ENCODE measurements at places on chromosomes 7 and 10. TPM values are rescaled to one million over a fixed set of nuclear protein-coding genes. Genes with fewer than 3 reads are reported as not detected.

STAMBPL1 gene
- total RNA-seq, result 47.2 TPM

DNA sequence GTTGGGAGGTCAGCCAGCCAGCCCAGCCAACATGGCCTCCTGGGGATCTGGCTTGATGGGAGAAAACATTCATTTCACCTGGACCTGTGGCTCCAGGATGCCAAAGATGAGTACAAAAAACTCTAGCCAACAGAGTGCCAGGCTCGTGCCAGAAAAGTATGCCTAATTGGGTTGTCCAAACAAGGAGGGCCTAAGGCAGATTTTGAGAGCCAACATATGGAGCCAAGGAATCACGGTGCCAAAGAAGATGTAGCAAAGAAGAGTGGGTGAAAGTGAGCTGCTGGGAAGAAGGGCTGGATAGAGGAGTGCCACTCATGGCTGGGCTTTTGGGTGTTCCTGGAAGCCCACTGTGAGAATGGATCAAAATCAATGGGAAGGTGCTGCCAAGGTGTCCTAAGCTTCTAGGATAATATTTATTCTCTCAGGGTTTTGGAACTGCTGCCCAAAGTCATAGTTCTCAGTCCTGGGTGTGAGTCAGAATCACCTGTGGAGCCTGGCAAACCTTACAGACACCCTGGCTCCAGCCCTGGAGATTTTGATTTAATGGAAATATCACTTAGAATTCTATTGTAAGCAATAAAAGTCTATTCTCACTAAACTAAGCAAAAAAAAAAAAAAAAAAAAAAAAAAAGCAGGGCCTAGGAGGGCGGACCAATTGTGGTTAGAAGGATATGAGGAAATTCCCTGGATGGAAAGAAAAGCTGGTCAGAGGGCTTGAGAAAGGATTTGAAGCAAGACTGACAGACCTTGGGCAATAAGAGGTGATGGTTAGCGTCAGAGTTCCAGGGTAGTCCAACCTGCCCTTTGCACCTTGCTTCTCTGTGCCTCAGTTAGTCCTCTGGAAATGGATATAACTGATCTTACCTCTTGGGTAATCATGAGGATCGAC is 182.2 kb upstream of the PRR15 start:
- H3K4me3 ChIP-seq, result no peak overlapping the region
- DNase-seq, result no peak

DNA sequence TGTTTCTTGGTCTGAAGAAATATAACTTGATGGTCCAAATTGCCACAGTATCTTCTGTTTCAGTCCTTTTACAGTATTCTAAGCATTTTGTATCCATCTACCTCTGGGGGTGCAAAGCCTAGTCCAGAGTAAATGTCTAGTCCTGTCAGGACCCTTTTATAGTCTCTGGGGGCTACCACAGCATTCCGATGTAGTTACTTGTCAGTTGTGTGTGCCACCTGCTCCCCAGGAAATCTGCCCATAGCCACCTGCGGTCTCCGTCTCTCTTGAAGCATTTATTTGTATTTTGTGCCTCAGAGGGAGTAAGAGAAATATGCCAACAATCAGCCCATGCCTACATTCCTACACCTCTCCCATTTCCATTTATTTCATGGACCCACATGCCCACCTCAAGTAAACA is 12.8 kb downstream of the AGBL3 start:
- H3K36me3 ChIP-seq, result peaks cover 12% of the 10 kb centered on the region
- no peaks in the 10 kb centered on the region for H3K27me3 ChIP-seq
- no peak for DNase-seq
- no peak overlapping the region for H3K4me3 ChIP-seq
- H3K4me1 ChIP-seq, result peaks cover 9% of the 10 kb centered on the region

DNA sequence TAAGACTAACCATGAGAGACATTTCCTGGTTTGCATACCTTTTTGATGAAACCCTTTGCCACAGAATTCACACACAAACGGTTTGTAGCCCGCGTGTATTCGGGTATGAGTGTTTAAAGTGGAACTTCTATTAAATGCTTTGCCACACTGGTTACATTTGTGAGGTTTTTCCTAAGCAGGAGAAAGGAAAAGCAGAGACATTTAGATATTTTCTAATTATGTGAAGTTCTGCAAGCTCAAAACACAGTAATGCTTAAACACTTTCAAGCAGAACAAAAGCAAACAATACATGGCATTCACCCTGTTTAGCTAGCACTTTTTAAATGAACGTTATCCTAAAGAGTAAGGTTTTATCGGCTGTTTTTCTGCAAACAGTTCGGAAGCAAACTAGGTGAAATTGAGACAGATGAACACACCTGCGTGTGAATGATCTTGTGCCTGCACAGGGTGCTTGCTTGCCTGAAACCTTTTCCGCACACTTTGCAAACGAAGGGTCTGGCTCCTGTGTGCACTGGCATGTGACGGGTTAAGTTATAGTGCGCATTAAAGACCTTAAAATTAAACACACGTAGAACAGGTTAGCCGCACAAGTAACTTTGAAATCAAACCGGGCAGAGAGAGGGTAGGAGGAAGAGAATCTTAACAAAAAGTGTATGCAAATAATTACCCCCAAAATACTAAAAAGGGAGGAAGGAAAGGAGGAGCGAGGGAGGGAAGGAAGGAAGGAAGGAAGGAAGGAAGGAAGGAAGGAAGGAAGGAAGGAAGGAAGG is 1.6 kb downstream of the FEZF1 start:
- no peak for DNase-seq
- H3K27ac ChIP-seq, result no peak overlapping the region
- no peaks in the 10 kb centered on the region for H3K36me3 ChIP-seq

C10orf67 gene
- not detected for total RNA-seq

DNA sequence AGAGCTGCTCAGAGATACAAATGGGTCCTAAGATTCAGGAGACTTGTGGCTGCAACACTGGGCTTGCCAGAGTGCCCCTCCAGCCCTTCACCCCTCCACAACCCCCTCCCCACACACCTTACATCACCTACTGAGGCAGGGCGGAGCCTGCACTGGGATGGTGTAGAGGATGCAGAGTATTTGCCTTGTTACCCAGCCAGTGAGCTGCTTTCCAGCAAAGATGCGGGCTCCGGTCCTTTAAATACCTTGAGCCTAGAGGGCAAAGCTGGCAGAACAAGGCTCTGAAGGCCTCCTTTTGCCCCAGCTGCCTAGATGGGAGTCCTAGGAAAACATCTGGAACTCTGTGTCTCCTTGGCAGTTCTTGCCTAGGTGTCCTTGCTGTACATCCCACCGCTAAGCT is 34.6 kb downstream of the KAZALD1 start:
- no peak for DNase-seq
- no peak overlapping the region for H3K27ac ChIP-seq
- H3K27me3 ChIP-seq, result peaks cover 17% of the 10 kb centered on the region
- no peaks in the 10 kb centered on the region for H3K36me3 ChIP-seq
- H3K4me1 ChIP-seq, result no peaks in the 10 kb centered on the region

DNA sequence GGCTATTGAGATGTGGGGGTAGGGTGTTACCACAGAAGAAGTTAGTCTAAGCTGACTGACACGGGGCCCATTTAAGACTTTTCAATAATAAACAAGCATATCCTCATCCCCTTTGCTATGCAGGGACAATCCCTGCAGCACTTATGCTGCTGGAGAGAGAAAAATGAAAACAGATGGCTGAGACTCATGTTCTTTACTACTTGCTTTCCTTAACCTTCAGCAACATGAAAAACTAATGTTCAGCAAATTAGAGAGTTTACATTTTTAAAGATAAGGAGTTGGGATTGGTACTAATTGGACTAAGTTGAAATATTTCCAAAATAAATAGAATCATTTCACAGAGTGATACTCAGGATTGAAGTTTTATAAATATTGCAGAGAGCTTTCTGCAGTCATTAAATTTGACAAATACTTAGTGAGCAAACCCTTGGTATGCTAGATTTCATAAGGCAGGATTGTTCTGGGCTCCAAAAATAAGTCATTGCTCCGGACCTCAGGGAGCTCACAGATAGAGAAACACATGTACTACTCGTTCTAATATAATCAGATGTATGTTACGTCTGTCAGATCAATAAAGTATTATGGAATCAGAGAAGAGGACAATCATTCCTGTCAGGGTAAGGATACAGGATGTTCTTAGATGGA is 147.1 kb upstream of the LRRN3 start:
- H3K4me3 ChIP-seq, result no peak overlapping the region
- H3K4me1 ChIP-seq, result peaks cover 10% of the 10 kb centered on the region
- H3K27ac ChIP-seq, result no peak overlapping the region
- no peaks in the 10 kb centered on the region for H3K36me3 ChIP-seq
- H3K27me3 ChIP-seq, result no peaks in the 10 kb centered on the region

Data from activated T-helper 2 cell treated with anti-CD3 and anti-CD28 coated beads, Interferon-gamma antibody, Interleukin-2, Interleukin-4, amounts not matched to agents 10 μg/mL and 5 μg/mL and 100 μg/mL, durations not matched to agents 14 hours and 24 hours and 36 hours (primary cell).